Vagina (tissue), 2 donors: ENCODE measurements at places on chromosomes 13 and 19. TPM values are rescaled to one million over a fixed set of nuclear protein-coding genes. Genes with fewer than 3 reads are reported as not detected.

The CEACAM4 gene
- not detected for total RNA-seq

The CEACAM7 gene
- total RNA-seq: 3.4 TPM

The ZIC2 gene
- not detected for total RNA-seq

GRCh38 chr19:7475665-7476064 is 13.2 kb downstream of the PEX11G start:
- H3K27me3 ChIP-seq: no peaks in the 10 kb centered on the region
- no peak for DNase-seq
- no peak overlapping the region for H3K4me3 ChIP-seq
- H3K4me1 ChIP-seq: peaks cover 14% of the 10 kb centered on the region
- H3K27ac ChIP-seq: no peak overlapping the region

GRCh38 chr19:42455621-42456081 is 12.9 kb upstream of the CXCL17 start:
- H3K27me3 ChIP-seq: no peaks in the 10 kb centered on the region
- H3K4me1 ChIP-seq: no peaks in the 10 kb centered on the region
- no peak overlapping the region for H3K4me3 ChIP-seq
- no peaks in the 10 kb centered on the region for H3K36me3 ChIP-seq

DNA sequence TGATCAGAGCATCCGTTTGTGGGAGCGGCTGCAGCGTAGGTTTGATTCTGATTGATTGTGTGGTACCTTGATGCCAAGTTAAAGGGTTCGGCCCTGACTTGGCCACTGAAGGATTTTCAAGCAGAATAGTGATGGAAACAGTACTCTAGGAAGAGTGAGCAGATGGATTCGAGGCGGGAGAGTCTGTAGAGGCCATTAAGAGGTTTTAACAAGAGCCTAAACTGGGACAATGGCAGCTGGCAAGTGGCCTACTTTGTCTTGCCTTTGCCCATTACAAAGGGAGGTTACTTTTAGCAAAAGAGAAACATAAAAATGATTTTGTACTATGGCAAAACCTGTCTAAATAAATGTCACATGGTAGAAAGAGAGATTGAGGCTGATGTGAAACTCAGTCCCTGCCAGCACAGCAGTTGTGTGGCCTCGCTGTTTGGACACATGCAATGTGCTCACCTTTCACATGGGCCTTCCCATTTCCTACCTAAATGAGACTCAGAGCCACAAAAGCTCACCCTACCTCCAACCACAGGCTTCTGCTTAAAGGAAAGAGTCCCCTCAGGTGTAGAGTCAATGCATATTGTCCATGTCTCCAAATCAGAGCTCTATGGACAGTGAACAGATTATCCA is 62.4 kb upstream of the RAP2A start:
- H3K36me3 ChIP-seq: no peaks in the 10 kb centered on the region
- H3K27ac ChIP-seq: peak overlapping the region; percentile 10
- no peaks in the 10 kb centered on the region for H3K27me3 ChIP-seq
- no peak for DNase-seq
- peaks cover 22% of the 10 kb centered on the region for H3K4me1 ChIP-seq

DNA sequence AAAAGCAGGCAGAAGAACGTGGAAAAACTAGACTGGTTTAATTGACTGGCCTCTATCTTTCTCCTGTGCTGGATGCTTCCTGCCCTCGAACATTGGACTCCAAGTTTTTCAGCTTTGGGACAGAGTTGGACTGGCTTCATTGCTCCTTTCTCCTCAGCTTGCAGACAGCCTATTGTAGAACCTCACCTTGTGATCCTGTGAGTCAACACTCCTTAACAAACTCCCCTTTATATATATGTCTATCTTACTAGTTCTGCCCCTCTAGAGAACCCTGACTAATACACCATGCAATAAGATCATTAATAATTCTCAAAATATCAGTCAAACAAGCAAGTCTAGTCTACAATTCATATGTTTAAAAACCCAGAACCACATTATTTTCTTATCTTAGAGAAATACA is 662.4 kb downstream of the TBC1D4 start:
- H3K4me3 ChIP-seq: no peak overlapping the region
- H3K36me3 ChIP-seq: no peaks in the 10 kb centered on the region
- H3K27ac ChIP-seq: no peak overlapping the region

GRCh38 chr13:26111797-26112196 is 60.0 kb upstream of the SHISA2 start:
- no peaks in the 10 kb centered on the region for H3K36me3 ChIP-seq
- no peak overlapping the region for H3K27ac ChIP-seq
- H3K4me3 ChIP-seq: no peak overlapping the region
- no peak for DNase-seq
- no peaks in the 10 kb centered on the region for H3K4me1 ChIP-seq

GRCh38 chr19:52992109-52993004 is 21.4 kb upstream of the ERVV-1 start:
- H3K27ac ChIP-seq: peak overlapping the region; percentile 86
- no peak for DNase-seq
- H3K4me1 ChIP-seq: peaks cover 13% of the 10 kb centered on the region
- no peaks in the 10 kb centered on the region for H3K36me3 ChIP-seq
